ENCODE measurements at places on chromosomes 4 and X.
A peak's percentile ranks its signal among the peaks of the same experiment; 100 is the strongest.

- DNase-seq, result no peak
Measured at GRCh38 chrX:153468008-153468580, 2.3 kb downstream of the HAUS7 start.

- no peak for DNase-seq
Measured at GRCh38 chr4:152892974-152893373, 43.1 kb upstream of the FHDC1 start.

- peak; percentile 12 for DNase-seq
Measured at GRCh38 chrX:1316527-1316926, 20.1 kb upstream of the IL3RA start.

DNA sequence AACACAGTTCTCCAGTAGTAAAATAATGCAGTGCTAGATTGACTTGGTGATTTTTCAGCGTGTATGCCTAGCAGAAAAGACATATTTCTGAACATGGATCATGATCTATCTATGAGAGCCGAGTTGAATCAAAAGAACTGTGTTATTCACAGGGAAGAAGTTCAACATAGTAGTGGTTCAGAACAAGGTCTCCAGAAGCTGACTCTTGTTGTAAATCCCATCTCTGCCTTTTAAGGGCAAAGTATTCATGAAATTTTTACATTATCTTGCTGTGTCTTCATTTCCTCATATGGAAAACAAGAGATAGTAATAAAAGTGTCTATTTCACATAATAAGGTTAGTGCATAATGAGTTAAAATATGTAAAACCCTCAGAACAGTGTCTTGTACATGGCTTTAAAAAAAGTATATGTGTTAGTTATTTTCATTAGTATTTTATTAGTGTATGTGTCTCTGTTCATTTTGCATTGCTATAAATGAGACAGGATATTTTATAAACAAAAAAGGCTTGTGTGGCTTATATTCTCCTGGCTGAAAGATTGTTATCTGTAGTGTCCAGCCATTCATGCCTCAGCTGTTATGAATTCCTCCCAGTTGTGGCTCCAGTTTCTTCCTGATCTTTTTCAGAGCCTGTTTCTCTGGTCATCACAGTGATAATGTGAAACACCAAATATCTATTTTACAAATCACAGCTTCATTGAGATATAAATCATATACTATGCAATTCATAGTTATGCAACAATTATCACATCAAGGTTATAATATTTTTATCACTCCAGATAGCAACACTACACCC, 1351.2 kb downstream of the STIM2 start:
- no peak for DNase-seq

DNA sequence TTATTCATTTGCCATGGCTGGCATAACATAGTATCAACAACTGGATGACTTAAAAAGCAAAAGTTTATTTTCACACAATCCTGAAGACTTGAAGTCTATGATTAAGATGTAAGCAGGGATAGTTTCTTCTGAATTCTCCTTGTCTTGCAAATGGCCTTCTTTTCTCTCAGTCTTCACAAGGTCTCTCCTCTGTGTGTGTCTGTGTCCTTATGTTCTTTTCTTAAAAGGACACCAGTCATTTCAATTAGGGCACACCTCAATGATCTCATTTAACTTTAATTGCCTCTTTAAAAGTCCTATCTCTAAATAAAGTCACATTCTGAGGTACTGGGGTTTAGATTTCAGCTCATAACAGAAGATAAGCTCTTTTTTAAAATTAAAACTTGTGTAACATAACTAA, 399.7 kb downstream of the PABPC4L start:
- DNase-seq, result no peak

DNA sequence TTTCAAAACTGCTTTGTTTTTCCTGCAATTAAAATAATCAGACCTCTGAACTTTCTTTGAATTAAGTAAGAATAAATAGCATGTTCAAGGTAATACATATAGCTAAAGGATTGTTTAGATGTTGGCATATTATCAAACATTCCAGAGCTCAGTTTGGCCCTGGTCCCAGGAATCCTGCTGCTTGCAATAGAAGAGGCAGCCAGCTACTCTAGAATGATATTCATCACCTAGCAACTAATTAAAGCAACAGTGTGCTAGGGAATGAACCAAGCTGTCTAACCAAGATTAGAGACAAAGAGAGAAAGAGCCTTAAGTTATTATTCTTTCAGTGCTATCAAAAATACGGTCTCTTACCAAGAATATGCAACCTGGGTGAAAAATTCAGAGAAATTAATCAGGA, 460.9 kb downstream of the GABRG1 start:
- DNase-seq, result no peak

GRCh38 chr4:106875340-106875739, 160.8 kb downstream of the DKK2 start:
- DNase-seq, result no peak

GRCh38 chr4:86549163-86549788, 44.8 kb upstream of the PTPN13 start:
- no peak for DNase-seq
